Activated T-helper 1 cell treated with anti-CD3 and anti-CD28 coated beads, Interleukin-12 subunit alpha, Interleukin-12 subunit beta, Interleukin-2, Interleukin-4 antibody, amounts not matched to agents 30 ng/mL and 10 ng/mL and 1 ng/mL, durations not matched to agents 14 hours and 24 hours and 36 hours (primary cell): ENCODE measurements at places on chromosomes 2 and 18. TPM values are rescaled to one million over a fixed set of nuclear protein-coding genes. Genes with fewer than 3 reads are reported as not detected.

Gene BMP10
- total RNA-seq = not detected in 2 replicates

Gene DAPL1
- not detected in 2 replicates for total RNA-seq

Gene FN1
- 1.6 and 2.7 TPM in 2 replicates for total RNA-seq

Gene GAD1
- total RNA-seq = 4.7 and 5.3 TPM in 2 replicates

Gene ASTL
- 2.0 and 2.9 TPM in 2 replicates for total RNA-seq

Gene CYP27A1
- total RNA-seq = 0.24 and 0.39 TPM in 2 replicates

Gene NFU1
- total RNA-seq = 29.3 and 29.8 TPM in 2 replicates

Gene PROKR1
- not detected in 2 replicates for total RNA-seq

Gene GDF7
- total RNA-seq = 0.10 and 0.15 TPM in 2 replicates

Gene ZNF516
- total RNA-seq = 1.3 and 2.0 TPM in 2 replicates

Gene PTPRN
- 0.23 TPM in 1 of 2 replicates, not detected in the other for total RNA-seq

Gene DNAJC10
- total RNA-seq = 68.7 and 69.5 TPM in 2 replicates

Gene EML6
- 0.37 and 0.44 TPM in 2 replicates for total RNA-seq

Gene RAX
- total RNA-seq = not detected in 2 replicates

Gene NDUFS1
- total RNA-seq = 76.6 and 78.0 TPM in 2 replicates

Gene PRKAG3
- total RNA-seq = not detected in 2 replicates

Gene CREG2
- not detected in 2 replicates for total RNA-seq

Gene ORC2
- total RNA-seq = 63.1 and 63.3 TPM in 2 replicates

Gene PARD6G
- 0.10 and 0.15 TPM in 2 replicates for total RNA-seq

Gene RNF125
- total RNA-seq = 32.2 and 34.6 TPM in 2 replicates

Gene ZNF804A
- 0.05 TPM in 1 of 2 replicates, not detected in the other for total RNA-seq

Gene TMEM127
- total RNA-seq = 29.7 and 30.1 TPM in 2 replicates

Gene CMPK2
- total RNA-seq = 4.1 and 7.4 TPM in 2 replicates

Gene UGT1A6
- not detected in 2 replicates for total RNA-seq

Gene ERLEC1
- total RNA-seq = 28.4 and 29.6 TPM in 2 replicates

Gene GKN2
- not detected in 2 replicates for total RNA-seq

Gene PRSS56
- total RNA-seq = not detected in 2 replicates

Gene GALNT5
- not detected in 2 replicates for total RNA-seq

Gene SLC20A1
- 164 and 172 TPM in 2 replicates for total RNA-seq

Gene IL36B
- not detected in 2 replicates for total RNA-seq
